Eye (tissue), 1 donor: ENCODE measurements at places on chromosomes 16 and 17.

DNA sequence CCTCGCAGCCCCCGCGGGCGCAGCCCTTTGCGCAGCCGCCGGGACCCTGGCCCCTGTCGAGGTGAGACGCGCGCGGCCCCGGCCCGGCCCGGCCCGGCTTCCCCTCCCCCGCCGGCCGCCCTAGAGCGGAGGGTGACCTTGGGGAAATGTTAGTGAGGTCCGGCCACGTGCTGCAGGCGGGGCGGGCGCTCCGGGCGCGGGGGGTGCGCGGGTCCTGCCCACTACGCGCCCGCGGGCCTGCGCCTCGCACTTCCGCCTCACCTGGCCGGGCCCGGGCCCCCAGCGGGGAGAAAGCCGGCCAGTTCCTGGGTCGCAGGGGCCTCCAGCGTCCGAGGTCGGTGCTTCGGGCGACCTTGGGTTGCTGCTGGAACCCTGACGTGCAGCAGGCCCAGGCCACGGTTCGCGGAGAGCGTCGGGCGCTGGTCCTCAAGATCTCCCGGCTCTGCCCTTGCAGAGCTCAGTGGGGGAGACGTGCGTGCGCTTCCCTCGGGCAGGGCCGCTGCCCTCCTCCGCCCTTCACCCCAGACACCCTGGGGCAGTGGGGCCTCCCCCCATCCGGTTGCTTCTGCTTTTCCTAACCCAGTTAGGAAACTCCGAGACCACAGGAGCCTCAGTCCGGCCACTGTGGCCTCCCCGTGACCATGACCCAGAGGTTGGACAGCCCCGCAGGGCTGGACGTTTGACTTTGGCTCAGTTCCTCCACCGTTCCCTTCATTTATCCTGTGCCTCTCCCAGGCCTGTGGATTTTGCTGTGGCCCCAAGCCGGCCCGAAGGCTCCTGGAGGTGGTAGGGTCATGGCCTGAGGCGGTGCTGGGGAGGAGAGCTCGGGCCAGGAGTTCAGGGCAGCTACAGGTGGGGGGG is 791 bp downstream of the MCRIP2 start:
- peak; percentile 55 for DNase-seq

GRCh38 chr17:31740611-31741082 is 118.4 kb downstream of the COPRS start:
- DNase-seq = peak; percentile 48

GRCh38 chr16:9447195-9447551 is 355.7 kb downstream of the HAPSTR1 start:
- DNase-seq = no peak

DNA sequence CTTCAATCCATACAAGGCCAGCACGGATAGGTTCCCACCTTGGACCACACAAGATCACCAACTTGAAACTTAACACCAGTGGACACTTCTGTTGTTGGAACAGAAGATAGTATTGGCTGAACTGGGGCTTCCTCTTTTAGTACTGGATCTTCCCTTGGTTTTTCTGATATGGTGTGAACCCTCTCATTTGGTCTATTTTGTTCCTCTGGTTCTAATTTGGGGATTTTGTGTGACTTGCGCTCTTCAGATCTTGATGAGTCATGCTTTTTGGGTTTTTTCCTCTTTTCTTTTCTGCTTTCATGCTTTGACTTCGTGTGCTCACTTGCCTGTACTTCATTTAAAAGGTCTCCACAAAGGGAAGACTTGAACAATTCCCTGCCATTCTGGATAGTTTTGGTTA is 39.0 kb downstream of the SOST start:
- no peak for DNase-seq

- DNase-seq = no peak
Measured at GRCh38 chr16:23527961-23528643, 17.8 kb upstream of the GGA2 start.

DNA sequence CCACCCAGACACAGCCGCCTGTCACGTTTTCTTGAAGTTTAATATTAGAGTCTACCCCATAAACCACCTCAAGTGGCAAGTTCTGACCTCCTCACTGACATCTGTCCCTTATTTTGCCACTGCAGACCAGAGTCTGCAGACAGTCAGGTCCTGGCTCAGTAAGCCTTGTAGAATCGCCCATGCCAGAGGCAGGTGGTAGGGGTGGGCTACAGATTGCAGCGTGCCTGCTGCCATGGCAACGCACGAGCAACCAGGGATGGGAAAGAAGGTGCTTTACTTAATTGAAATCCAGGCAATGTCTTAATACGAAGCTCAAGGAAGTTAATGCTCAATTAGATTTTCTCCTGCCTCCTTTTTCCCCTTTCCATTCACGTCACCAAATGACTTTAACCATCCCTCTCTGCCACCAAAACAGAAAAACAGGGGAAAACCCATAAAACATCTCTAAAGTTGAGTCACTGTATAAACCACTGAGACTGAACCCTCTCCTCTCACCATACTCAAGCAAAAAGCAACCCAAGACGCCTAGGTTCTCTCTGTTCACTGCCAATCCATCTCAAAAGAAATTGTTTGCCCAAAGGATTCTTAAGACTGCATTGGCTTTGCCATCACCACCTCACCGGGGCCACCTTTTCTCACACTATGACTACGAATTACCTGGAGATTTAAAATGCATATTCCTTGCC is 228.8 kb downstream of the SLC39A11 start:
- DNase-seq = peak; percentile 18

DNA sequence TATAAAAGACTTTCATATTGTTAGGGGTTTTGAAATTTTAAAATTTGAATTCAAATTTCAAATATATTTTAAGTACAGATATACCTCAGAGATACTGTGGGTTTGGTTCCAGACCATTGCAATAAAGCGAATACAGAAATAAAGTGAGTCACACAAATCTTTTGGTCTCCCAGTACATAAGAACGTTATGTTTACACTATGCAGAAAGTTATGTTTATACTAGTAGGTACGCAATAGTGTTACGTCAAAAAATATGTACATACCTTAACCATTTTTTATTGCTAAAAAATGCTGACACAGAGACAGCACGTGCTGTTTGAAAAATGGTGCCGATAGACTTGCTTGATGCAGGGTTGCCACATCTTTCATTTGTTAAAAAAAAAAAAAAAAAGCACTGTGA is 19.7 kb downstream of the NUP88 start:
- no peak for DNase-seq

- no peak for DNase-seq
Measured at GRCh38 chr16:64889446-64889845, 232.4 kb downstream of the CDH11 start.

- DNase-seq = peak; percentile 49
Measured at GRCh38 chr16:56936950-56937349, 5.0 kb downstream of the HERPUD1 start.

GRCh38 chr16:69150146-69150865 is 17.9 kb downstream of the UTP4 start:
- DNase-seq = peak; percentile 95

DNA sequence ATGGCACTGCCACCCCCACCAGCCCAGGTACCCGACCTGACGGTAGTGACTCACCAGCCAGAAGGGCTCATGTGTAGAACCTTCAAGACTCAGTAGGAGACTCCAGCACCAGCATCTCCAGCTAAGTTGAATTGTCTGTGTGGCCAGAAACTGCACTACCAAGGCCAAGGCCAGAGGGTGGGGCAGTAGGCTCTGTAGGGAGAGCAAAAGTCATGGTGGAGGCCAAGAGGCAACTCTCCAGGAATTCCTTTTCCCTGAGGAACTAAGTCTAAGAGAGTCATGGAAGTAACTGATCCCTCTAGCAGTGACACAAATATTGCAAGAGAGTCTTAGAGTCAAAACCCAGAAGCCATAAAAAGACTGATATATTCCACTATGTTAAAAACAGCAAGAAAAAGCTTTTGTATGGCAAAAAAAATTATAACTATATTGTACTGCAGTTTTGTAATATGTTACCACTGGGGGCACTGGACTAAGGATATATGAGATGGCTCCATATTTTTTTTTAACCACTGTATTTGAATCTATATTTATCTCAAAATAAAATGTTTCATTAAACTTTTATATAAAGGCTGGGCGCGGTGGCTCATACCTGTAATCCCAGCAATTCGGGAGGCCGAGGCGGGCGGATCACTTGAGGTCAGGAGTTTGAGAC is 30.2 kb upstream of the GUCY2D start:
- DNase-seq = no peak
